ENCODE measurements at places on chromosomes 5 and 9. TPM values are rescaled to one million over a fixed set of nuclear protein-coding genes. Genes with fewer than 3 reads are reported as not detected.
A peak's percentile ranks its signal among the peaks of the same experiment; 100 is the strongest.

DNA sequence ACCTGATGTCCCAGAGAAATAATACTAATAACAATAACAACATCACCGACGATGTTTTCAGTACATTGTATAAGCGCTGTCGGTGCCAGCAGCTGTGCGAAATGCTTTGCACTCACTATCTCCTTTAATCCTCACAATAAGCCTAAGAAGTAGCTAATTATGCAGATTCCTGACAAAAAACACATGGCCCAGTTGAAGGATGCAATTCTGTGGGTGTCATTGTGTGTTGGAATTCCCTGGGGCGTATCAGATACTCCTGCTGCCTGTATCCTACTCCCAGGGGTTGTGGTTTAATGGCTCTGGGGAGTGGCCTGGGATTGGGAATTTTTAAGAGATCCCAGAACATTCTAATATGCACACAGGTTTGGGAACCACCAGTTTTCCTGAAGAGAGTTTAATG is 154.0 kb downstream of the RGS3 start:
- H3K36me3 ChIP-seq = no peaks in the 10 kb centered on the region
- peaks cover 20% of the 10 kb centered on the region for H3K4me1 ChIP-seq
- peak overlapping the region; percentile 76 for H3K27ac ChIP-seq

DNA sequence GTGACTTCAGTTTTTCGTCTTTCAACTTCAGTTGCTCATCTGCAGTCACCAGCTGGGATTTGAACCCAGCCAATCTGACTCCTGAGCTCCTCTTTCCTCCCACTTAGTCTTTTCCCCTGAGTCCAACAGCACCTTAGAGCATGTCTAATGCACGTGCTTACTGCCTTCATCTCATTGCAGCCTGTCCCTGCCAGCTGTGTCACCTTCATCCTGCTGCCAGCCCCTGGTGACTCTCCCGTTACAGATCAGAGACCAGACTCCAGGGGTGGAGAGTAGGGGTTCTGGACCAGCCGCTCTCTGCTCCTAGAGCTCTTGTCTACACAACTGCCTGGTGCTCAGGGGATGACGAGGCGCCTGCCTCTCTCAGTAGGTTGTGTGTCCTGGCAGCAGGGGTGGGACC is 132.9 kb upstream of the LMX1B start:
- H3K4me1 ChIP-seq = no peaks in the 10 kb centered on the region
- H3K27me3 ChIP-seq = no peaks in the 10 kb centered on the region
- H3K27ac ChIP-seq = no peak overlapping the region
- no peaks in the 10 kb centered on the region for H3K36me3 ChIP-seq
- no peak overlapping the region for H3K4me3 ChIP-seq

GRCh38 chr5:52262844-52263243 is 524.9 kb upstream of the ITGA1 start:
- no peaks in the 10 kb centered on the region for H3K27me3 ChIP-seq
- H3K36me3 ChIP-seq = no peaks in the 10 kb centered on the region
- H3K27ac ChIP-seq = no peak overlapping the region
- DNase-seq = no peak
- H3K4me1 ChIP-seq = no peaks in the 10 kb centered on the region

- no peak overlapping the region for H3K4me3 ChIP-seq
- DNase-seq = peak; percentile 74
- no peak overlapping the region for H3K27ac ChIP-seq
- no peaks in the 10 kb centered on the region for H3K27me3 ChIP-seq
Measured at GRCh38 chr9:91775011-91775707, 174.9 kb downstream of the ROR2 start.

Gene THOC3
- total RNA-seq = 55.3 TPM

Gene FRMD3
- total RNA-seq = 2.6 TPM

Gene GOLPH3
- 76.8 TPM for total RNA-seq

Gene PCDHAC1
- total RNA-seq = 1.7 TPM

Gene TLX3
- total RNA-seq = not detected

All from uterus (tissue), 4 donors.